Mesendoderm (in vitro differentiated cells): ENCODE measurements at places on chromosomes 2 and 18.

DNA sequence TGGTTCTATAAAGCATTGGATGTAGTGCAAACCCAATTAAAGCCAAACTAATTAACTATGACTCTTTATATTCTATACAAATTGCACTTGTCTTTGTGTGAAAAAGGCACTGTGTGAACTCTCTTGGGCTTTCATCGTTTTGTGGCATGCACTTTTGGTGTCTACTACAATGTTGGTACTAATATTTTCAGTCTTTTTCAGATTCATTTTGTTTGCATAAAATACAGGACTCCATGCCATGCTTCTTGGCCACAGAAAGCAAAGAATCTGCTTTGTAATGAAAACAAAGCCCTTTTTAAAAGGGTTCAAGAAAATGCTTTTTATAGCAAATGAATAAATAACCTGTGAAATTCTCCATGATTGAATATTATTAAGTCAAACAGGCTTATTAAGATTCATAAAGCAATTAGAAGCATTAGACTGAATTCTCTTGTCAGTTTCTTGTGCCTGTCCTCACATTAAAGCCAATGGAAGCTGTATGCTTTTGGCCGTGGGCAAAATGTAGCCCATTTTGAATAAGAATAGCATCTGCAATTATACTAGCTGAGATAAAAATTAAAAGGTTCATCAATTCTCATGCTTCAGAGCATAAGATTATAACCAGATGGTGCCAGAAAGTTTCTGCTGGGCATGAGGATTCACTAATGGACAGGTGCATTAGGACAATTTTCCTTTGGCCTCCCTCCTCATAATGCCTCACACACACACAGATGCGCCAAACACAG is 1665.2 kb downstream of the SUCLG1 start:
- DNase-seq = no peak

DNA sequence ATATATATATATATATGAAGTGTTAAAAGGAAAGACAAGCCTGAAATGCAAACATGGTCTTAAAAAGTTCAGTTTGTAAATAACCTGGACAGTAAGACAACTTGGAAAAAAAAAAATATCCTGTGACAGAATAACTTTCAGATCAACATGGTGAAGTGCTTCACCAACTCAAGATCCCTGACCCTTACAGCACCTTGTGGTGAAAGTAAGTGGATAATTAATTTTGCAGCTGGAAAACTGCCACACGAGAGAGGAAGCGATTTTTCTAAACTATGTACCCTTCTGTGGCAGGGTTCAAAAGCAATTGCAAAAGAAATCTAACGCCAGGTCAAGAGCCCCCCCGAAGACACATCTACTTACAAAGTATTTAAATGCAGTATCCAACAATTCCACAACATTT is 95.8 kb downstream of the PAX3 start:
- DNase-seq = no peak

DNA sequence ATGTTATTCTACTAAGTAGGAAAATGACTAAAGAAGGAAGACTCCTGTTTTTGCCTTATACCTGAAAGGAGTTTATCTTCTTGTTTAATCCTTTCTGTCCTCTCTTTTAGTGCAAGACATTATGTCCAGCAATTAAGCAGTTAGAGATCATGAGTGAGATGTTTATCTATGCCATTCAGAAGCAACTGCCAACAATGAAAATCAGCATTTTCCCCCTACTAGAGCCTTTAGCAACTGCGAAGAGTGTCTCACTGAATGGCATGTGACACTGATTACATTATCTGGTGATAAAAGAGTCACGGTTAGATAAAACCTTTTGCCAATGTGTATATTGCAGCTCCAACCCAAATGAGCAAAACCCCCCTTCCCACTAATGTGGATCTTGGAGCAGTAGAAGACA is 357.7 kb upstream of the SYT4 start:
- peak; percentile 92 for DNase-seq

- DNase-seq = no peak
Observed at GRCh38 chr2:239318790-239319661, 81.8 kb downstream of the HDAC4 start.

GRCh38 chr2:121256720-121257479 is 28.1 kb downstream of the TFCP2L1 start:
- no peak for DNase-seq

DNA sequence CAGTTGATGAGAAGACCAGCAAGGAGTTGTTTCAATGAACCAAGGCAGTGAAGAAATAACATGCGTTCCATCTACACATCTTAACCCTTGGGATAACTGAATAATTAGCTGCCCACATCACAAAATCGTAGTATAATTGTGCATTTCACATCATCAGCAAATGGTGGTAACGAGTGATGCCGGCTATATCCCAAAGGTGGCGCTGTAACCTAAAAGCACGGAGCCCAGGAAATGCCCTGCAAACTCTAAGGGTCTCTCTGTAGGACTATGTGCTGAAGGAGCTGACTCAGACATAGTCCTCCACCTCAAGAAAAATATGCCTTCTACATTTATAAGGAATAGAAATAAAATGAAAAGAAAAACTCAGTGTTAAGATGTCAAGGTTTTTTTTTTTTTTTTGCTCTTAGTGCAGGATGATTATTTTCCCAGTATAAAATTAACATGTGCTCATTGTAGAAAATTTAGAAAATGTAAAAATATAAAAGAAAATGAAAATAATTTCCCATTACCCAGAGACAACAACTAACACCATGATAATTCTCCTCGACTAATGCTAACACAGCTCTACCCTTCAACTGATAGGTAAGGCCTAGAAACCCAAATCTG is 23.1 kb upstream of the DSG3 start:
- peak; percentile 77 for DNase-seq

- DNase-seq = no peak
Observed at GRCh38 chr2:199366406-199366805, 91.3 kb downstream of the SATB2 start.

- DNase-seq = no peak
Observed at GRCh38 chr2:128362176-128362888, 43.7 kb upstream of the HS6ST1 start.

GRCh38 chr2:227191367-227191766 is 26.9 kb downstream of the COL4A3 start:
- DNase-seq = peak; percentile 82

GRCh38 chr2:54755641-54756326 is 32.3 kb downstream of the EML6 start:
- DNase-seq = no peak

- no peak for DNase-seq
Observed at GRCh38 chr18:66722671-66723070, 118.8 kb upstream of the CDH19 start.

DNA sequence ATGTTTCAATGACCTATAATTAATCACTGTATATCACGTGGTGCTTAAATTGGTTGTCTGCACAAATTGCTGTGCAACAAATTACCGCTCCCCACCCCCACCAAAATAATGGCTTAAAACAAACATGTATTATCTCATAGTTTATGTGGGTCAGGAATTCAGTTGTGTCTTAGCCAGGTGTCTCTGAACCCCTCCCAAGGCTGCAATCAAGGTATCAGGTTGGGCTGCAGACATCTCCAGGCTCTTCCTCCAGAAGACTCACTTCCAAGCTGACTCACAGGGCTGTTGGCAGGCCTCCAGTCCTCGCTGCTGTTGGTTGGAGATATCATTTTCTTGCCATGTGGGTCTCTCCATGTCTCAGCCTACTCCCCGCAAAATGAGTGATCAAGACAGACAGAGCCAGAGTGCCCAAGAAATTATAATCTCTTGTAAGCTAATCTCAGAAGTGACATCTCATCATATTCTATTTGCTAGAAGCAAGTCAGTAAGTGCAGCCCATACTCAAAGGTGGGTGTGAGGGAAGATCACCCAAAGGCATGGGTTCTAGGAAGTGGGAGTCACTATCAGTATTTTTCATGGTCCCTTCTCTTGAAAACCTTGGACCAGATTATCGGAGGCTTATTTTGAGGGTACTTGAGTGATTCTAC is 38.4 kb downstream of the SPC25 start:
- DNase-seq = no peak

DNA sequence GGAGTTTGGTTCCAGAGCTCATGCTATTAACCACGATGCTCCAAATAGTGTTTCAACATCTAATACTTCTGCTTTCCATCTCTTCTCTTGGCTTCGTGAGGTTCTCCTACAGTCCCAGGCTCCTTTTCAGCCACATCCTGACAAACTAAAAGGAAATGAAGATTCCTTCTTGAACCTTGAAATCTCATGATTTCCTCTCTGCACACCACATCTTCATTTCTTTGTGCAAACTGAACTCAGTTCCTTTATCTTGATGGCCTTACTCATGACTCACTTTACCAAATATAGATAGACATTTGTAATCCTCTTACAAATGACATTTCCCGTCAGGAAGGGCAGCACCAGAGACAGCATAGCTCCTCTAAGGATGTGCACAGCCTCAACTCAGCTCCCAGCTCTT is 50.0 kb upstream of the ITGA4 start:
- no peak for DNase-seq

DNA sequence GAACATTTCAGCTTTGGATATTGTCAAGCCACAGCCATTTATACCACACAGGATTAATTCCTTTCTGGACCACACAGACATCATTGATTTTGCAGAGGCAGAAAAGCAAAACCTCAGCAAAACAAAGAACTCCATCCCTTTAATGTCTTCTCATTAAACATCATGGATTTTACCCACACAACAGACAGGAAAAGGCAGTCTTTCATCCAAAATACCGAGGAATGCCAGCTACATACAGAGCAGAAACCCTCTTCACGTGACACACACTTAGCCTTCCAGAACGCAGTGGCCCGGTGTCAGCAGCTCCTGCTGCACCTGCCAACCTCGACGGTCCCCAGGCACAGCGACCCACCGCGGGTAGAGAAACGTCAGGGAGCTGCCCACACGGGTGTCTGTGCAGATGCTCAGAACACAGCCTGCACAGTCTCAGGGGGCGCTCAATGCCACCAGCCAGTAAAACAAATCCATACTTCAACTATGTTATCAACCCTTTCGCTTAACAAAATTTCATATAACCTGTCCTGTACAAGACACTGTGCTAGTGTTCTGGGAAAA is 304.5 kb downstream of the EIPR1 start:
- no peak for DNase-seq

- no peak for DNase-seq
Observed at GRCh38 chr18:58527285-58527951, 101.5 kb downstream of the ALPK2 start.

DNA sequence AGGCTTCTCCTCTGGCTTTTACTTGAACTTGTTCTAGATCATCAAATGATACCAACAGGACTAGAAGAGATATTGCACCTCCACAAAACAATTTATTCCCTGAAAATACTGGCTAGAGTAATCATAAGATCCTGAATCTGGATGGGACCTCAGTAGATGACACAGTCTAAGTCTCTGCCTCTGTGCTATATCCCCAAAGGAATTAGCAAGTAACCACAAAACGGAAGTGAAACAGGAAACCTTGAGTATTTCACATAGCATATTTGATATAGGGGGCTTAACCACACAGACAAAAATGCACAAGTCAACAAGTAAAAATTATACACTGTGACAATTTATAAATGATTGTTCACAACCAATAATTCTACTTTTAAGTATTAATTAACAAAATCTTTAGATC is 456.9 kb upstream of the TNP1 start:
- DNase-seq = no peak

DNA sequence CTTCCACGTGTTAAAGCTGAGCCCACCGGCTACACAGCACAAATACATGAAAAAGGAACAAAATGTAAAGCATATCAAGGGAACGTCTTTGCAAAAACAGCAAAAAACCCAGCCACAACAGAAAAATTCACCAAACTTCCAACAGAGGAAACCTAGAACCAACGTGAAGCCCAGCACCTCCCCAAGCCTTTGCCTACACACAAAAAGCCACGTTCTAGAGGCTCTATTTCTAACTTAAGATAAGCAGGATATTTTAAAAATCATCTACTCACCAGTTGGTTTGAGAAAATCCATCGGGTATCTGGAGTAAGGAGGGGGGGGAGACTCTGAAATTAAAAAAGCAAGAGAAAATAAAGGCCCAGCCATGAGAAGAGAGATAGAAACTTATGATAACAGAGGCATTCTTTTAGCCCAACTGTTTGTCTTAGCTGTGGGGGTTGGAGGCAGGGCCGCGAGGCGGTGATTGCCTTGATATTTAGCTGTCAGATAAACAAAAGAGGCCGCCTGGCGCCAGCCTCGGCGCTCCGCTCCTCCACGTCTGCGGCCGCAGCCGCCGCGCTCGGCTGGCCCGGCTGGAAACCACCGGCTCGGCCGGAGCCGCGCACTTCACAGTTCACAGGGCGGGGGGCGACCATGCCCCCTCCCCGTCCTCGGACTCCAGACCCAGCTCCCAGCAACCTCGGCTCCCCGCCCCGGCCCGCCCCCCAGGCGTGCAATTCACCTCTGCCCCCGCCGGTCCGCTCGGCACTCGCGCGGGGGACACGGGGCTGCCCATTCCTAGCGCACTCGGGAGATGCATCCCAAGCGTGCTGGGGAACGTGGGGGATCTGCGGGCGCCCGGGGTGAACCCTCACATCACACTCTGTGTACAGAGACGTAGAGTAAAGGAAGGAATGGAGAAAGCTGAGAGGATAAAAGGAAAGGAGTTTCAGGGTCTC is 2.4 kb downstream of the SMAD7 start:
- peak; percentile 95 for DNase-seq
